Stimulated activated CD4-positive, alpha-beta T cell treated with anti-CD3 and anti-CD28 coated beads, Interleukin-4, amount 100 ng/mL, for 1 hour (primary cell): ENCODE measurements at places on chromosomes 11 and 22.

DNA sequence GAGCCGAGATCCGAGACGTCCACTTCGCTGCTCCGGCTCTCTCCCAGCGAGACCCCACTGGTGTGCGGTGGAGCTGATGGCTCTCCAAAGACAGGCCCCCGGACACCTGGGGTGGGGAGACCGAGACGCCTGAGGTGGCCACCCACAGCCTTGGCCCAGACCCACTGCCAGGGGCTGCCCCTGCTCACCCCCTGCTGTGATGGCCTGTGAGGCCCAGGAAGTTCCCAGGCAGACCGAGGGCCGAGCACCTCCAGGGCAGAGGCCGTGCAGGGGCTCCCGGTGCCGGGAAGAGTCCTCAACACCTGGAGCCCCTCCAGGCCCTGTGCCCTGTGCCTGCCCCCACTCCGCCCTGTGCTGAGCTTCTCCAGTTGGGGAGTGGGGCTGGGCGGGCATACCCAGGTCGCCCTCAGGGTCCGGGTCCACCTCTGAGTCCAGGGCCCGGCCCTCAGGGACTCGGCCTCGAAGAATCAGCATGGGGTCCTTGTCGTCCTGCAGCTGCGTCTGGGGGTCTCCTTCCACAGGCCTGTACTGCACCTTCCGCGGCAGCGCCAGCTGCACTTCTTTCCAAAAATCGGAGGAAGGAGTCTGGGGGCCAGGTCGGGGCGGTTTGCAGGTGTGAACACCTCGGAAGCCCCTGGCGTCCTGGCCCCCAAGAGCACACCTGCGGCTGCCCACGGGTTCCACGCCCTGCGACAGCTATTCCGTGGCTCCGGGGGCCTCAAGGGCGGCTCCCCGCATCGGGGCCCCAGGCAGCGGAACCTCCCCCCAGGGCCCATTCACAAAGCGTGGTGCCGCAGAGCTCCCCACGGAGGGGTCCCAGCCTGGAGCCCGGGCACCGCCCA lies 8.6 kb downstream of the SIGIRR start:
- no peak for DNase-seq

DNA sequence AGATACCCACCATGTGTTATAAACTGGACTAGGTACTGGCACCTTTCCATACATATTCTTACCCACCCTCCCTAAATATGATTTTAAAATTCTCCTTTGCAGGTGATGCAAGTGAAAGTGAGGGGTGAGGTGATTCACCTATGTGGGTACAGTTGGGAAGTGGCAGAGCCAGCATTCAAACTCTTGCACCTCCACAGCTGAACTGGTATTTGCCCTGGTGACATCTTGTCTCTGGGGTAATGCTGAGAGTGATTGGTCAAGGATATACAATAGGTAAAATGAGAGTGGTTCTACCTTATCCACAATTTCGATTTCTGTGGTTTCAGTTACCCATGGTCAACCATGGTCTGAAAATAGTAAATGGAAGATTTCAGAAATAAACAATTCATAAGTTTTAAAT lies 288.2 kb downstream of the MIAT start:
- no peak for DNase-seq

- no peak for DNase-seq
Observed at GRCh38 chr11:3194016-3194816, 24.4 kb downstream of the MRGPRG start.

GRCh38 chr11:63986932-63987513 lies 785 bp downstream of the OTUB1 start:
- no peak for DNase-seq

DNA sequence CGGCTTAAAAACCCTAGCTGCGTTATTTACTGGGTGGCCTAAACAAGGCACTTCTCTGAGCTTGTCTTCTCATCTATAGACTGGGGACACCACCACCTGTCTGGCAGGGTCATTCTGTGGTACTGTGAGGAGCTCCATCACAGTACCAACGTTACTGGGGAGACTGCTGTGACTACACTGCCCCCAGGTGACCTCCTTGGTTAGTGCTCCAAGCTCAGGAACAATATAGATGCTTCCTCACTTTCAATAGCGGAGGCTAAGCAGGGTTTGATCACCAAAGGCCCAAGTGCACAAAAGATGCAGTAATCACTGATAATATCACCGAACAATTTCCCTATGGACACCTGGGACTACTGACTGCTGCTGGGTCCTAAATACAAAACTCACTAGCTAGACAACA lies 18.8 kb downstream of the PRPF19 start:
- peak; percentile 26 for DNase-seq

DNA sequence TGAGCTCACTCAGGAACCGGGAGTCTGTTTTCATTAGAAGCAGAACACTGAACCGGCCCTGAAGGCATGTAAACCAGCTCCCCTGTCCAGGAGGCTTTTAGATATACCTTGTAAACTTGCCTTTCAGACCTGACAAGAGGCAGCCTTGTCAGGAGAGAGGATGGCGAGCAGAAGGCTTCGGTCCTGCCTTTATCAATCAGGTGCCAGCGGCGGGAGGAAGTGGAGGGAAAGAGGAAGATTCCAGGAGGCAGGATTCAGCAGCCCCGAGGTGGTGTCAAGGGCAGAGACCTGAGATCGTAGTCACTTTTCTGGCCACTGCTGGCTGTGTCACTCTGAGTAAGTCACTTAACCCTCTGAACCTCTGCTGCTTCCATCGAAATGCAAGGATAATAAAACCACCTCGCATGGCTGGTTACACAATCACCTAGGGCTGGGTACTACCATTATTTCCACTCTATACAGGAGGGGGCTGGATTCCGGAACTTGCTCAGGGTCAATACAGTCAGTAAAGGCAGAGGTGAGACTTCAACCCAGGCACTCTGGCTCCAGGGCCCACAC lies 181.0 kb downstream of the CHST1 start:
- DNase-seq = no peak

- DNase-seq = peak; percentile 59
Observed at GRCh38 chr11:64146036-64146955, 19.6 kb downstream of the MACROD1 start.

DNA sequence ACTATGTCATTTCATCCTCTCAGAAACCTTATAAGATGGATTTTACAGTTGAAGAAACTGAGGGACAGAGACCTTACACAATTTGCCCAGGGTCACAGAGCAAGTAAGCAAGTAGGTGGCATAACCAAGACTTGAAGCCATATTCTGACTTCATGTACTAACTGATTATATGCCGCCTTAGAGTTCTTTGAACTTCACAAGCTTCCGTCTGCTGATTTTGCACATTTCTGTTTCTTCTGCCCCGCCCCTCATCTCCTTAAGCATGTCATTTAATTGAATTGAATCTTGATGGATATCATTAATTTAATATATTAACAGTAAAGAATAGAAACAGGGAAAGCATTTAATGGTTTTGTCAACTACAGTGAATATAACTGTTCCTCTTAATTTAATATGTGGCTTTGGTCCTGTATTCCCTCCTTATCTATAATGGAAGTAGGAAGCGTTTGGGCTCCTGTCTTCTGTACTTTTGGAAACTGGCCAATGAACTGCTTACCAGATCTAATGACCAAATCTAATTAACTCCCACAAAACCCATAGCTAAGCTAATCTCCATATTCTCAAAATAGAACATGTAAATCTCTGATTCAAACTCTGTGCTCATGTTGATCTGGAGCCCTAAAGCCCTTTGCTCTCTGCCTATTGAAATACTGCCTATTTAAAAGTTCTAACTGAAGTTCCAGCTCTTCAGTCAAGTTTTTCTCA lies 30.4 kb downstream of the SIK2 start:
- DNase-seq = no peak

DNA sequence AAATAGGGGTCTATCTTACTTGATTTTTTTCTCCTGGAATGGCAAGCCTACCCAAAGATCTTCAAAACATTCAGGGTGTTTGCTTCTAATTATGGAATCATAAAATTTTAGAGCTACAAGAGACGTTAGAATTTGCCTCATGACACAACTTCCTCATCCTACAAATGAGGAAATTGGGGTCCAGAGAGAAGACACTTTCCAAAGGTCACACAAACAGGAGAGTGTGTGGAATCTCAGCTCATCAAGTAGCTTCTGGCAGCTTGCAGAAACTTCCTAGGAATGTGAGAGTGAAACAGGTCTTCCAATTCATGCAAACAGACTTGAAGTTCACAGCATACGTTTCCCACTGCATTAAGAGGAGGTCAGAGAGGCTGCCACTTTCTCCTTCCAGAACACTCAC lies 976.0 kb downstream of the OPCML start:
- DNase-seq = no peak

- no peak for DNase-seq
Observed at GRCh38 chr11:119320240-119320775, 3.4 kb upstream of the MCAM start.

DNA sequence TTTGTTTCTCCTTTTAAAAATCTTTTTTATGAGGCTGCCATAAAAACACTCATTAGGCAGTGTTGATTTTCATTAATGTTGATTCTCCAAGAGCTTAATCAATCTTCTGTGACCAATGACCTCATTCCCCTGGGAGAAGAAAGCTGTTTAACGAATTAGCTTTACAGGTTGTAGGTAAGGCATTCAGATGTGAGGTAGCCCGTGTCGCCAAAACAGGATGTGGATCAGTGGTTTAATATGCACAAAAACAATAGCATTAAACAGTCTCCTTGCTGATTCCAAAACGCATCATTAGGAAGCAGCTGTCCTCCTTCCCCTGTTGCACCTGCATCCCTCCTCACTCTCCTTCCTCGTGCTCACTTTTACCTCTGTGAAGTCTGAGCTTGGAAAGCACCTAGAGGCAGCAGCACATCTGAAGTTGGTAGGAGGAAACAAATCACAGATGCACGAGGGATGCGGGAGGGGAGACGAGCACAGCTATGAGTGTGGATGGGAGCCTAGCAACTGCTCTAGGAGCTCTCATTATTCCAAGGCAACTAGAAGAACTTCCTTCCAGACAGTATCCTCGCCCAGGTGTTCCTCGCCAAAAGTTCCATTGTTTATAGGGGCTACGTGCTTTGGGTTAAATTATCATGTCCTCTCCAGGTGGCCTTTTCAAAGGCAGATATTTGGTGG lies 179.4 kb upstream of the SNX19 start:
- DNase-seq = no peak

GRCh38 chr11:75263944-75264349 lies 23.4 kb downstream of the TPBGL start:
- no peak for DNase-seq

DNA sequence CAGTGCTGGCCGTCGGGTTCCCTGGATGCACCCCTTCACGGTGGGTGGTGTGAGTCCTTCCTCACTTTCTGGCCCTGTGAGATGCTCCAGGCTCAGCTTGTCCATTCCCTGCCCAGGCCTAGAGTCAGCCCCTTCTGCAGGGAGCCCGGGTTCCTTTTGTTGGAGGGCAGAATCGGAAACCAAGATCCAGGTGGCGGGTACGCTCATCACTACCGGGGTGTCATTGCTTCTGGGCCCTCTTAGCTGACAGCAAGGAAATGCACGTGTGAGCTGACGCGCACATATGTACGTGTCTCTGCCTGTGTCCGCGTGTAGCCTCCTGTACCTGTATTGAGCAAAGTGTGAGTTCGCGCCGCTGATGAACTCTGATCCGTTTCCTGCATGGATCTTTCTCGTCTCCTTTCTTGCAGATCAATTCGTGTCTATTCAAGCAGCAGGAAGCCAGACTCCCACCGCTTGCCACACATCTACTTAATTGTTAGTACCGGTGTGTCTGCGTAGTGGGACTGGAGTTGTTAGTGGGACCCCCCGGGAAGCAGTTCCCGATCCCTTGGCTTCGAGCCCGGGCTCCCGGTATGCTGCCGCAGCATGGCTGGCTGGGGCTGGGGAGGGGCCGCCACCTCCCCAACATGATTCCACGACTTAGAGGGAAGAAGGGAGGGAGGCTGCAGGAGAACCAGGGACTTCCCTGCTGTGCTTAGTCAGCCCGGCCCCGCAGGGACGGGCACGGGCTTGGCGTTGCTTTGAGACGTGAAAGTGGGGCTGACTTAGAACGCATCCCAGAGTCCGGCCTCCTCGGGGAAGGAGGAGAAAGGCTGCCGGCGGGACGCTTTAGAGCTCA lies 35.9 kb upstream of the GRAMD4 start:
- no peak for DNase-seq

DNA sequence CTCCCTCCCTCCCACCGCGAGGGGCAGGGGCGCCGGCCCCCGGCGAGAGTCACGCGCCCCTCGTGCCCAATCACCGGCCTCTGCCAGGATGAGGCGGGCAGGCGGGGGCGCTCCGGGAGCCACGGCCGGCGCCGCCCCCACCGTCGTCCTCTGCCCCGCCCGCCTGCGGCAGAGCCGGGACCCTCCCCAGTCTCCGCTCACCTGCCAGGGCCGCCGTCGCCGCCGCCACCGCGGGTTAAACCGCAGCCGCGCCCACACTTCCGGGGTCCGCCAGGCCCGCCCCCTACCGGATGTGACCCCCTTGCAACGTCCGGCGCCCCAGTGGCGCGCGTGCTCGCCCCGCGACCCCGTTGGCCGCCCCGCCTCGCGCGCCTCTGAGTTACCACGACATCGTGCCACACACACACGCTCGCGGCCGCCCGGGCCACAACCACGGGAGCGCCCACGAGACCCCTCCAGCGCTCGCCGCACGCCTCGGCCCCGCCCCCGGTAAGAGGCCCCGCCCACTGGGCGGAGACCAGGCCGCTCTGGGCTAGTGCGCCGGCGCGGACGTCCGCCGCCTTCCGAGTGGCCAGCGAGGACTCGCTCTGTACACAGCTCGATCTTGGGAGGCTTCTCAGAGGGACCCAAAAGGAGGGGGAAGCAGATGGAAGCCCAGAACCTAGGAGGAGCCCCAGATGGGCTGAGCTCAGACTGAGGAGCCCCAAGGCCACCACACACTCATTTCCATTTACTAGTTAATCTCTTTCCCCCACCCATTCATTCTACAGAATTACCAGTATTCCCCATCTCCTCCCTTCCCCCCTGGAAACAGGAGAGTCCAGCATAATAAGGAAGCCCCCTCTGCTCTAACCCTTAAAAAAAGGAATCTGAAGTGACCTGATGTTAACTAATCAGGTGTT lies at the start of gene VPS37C:
VPS37C (minus strand) TSS at position 237 of the 902 bp plus-strand sequence. CDS start 22,597 bp downstream, outside the sequence.
- peak; percentile 92 for DNase-seq

DNA sequence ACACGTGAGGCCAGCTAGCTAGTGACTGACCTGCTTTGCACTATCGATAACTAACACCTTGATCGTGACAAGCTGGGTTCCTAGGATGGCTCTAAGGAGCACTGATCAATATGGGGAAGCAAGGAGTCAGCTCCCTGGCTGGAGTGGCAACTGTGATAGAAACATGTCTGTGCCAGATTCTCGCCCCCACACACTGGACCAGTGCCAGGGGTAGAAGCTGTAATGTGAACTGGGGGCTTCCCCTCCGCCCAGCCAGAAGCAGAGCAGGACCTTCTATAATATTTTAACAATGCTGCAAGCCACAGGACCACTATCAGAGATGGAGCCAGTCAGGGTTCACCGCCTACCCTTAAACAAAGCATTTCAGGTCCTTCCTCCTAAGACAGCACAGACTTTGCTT lies 96.5 kb downstream of the DSCAML1 start:
- no peak for DNase-seq

- DNase-seq = no peak
Observed at GRCh38 chr22:35886309-35886708, 142.3 kb downstream of the RBFOX2 start.

DNA sequence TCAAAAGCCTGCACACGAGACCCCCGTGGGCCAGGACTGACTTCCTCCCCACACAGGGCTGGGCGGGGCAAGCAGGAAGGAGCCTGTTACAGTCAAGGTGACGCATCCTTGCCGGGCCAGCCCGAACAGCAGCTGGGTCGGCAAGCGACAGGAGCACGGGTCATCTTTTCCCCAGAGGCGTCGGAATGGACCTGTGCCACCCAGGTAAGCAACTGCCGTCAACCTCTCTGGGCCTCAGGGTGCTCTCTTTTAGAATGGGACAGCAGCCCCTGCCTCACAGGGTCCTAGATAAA lies at the start of gene CYTH4:
CYTH4 (plus strand) TSS at position 124 of the 293 bp plus-strand sequence; CDS start at position 186, 62 bp downstream.
- DNase-seq = peak; percentile 73

GRCh38 chr11:41612415-41612814 lies 153.0 kb upstream of the LRRC4C start:
- DNase-seq = no peak
